Brain (organoid and tissue), 16 donors: ENCODE measurements at places on chromosomes 5 and 9. TPM values are rescaled to one million over a fixed set of nuclear protein-coding genes. Genes with fewer than 3 reads are reported as not detected.

- DNase-seq = no peak
Observed at GRCh38 chr5:89546657-89547056, 663.7 kb upstream of the MEF2C start.

HTR1A gene
- polyA plus RNA-seq = 0.24 TPM

ZDHHC11B gene
- 5.1 TPM for polyA plus RNA-seq

DNA sequence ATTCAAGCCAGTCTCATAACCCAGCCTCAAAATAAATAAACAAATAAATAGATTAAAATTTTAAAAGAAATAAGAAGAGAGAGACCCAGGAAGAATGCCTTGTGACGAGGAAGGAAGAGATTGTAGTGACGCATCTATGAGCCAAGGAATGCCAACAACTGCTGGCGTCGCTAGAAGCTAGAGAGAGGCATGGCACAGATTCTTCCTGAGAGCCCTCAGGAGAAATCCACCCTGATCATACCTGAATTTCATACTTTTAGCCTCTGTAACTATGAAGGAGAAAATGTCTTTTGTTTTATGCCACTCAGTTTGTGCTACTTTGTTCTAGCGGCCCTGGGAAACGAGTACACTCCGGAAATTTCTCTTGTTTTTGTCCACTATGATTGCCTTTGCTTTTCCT lies 103.9 kb downstream of the C9orf50 start:
- DNase-seq = no peak

PCDHGA3 gene
- 4.4 TPM for polyA plus RNA-seq

DNA sequence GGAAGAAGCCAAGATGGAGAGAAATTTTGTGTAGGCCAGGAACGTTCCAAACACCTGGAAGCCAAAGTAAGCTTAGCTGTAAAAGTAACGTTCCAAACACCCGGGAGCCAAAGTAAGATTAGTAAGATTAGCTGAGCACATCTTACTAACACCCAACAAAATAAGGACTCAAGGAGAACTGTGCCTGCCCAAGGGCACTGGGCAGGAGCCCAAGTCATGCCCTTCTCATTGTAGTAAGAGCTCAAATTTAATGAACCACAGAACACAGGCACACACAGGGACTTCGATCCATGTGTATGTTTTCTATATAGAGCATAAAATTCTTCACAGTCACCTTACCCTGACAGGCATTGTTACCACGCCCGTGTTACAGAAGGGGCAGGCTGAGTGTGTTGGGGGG lies 36.1 kb upstream of the NXNL2 start:
- no peak for DNase-seq

DNA sequence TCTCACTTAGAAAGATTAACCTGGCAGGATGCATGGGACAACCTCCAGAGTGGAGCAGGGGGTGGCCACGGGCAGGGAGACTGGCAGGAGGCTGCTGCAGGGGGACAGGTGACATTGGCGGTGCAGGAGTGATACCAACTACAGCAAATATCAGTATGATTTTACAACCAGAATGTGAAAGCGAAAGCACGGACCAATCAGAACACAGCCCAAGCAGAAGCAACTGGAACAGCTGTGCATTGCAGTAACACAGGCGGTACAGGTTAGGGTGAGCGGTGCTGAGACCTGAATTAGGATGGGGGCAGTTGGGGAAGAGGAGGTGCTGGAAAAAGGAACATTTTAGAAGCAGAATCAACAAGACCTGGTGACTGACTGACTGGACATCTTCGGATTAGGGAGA lies 29.3 kb downstream of the POLR1E start:
- DNase-seq = no peak

GRCh38 chr9:111399772-111400563 lies 69.9 kb upstream of the OR2K2 start:
- DNase-seq = no peak

- no peak for DNase-seq
Observed at GRCh38 chr5:180046656-180047055, 24.9 kb downstream of the RNF130 start.

ACOT12 gene
- not detected for polyA plus RNA-seq

GRCh38 chr5:156395306-156395675 lies 68.3 kb downstream of the SGCD start:
- no peak for DNase-seq

- DNase-seq = no peak
Observed at GRCh38 chr9:70363760-70364159, 50.7 kb downstream of the KLF9 start.

DNA sequence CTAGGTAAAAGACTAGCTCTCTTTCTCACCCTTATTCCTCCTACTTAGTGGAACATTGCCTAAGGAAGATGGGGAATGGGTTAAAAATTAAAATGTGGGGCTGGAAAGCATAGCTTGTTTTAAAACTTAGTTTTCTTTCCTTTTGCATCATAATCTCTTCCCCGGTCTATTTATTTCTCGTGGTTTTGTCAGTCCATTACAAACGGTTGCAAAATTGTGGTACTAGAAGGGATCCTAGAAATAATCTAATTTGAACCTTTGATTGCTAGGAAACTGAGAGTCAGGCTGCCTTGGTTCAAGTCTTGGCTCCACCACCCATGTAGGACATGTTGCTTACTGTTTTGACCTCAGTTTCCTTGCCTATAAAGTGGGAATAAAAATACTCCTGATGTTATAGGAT lies 1.3 kb downstream of the IL31RA start:
- no peak for DNase-seq

DNA sequence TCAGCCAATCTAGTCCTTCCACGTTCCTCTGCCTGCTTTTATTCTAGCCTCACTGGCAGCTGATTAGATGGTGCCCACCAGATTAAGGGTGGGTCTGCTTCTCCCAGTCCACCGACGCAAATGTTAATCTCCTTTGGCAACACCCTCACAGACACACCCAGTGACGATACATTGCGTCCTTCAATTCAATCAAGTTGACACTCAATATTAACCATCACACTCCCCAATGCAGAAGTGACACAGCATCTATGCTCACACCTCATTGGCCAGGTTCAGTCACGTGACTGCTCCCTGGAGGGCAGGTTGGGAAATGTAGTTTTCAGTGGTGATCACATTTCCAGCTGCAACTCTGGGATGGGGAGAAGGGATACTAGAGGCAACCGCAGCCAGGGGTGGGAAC lies 13.0 kb downstream of the SUSD3 start:
- no peak for DNase-seq

ARRDC3 gene
- polyA plus RNA-seq = 16.4 TPM
